ENCODE measurements at places on chromosomes 16 and 17.

DNA sequence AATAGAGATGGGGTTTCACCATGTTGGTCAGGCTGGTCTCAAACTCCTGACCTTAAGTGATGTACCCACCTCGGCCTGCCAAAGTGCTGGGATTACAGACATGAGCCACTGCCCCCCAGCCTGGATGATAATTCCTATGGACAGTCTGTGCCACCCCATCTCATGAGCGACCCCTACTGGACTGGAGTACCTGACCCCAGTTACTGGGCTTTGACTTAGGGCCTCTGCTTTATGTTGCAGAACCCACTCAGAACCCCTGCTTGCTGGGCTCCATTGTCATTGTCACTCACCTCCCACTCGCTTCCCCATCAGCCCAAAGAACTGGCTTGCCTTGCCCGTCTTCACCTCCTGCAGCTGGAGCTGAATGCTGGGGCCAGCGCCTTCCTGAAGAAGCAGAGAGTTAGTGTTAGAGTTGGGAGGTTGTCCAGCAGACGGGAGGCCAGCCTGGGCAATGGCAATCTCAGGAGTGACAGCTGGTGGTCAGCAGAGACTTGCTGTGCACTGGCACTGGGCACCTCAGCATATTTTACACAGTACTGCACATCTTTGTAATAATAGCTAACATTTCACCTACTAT lies 4.0 kb downstream of the TAC4 start:
- no peak for DNase-seq

DNA sequence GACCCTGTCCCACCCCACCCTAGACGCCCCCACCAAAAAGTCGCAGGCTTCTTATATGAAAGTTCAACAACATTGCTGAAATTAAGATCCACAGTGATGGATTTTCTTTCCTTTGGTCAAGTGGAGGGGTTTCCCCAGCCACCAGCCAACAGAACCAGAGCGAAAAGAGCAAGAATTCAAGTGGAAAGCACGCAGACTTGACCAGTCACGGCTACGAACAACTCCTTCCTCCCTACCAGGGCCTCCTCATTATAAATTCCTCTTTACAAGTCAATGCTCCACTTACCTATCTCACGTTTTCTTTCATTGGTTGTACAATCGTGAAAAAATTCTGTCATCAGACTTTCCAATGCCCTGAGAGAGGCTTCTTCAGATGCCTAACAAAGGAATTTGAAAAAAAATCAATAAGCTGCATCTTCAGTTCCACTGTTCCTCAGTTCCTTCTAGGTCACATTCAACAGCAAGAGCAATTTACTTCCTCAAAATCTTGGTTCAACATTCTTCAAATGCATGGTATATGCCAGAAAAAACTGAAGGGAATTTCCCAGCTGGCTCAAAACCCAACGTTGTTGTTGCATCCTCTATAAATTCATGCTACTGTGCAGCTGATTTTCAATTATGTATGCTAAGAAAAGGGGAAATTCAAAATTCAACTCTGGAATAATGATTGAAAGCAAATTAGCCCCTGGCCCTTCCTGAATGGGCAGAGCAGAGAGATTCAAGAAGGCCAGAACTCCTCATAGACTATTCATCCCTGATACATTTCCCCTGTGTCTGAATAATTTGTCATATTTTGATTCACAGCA lies 30.9 kb downstream of the XPO6 start:
- no peak for DNase-seq

DNA sequence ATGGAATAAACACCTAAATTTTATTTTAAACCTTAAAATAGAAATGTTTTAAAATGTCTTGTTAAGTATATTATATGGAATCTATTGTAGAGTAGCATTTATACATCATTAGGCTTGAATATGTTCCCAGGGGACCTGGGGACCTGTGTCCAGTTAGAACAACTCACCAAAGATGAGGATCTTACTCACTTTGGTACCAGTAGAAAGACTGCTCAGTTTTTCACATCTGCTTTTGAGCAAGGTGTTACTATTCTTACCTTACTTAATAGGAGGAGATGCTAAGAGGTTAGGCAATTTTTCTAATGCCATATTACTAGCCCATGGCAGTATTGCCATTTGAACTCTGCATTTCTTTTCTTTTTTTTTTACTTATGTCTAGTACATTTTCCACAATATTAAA lies 14.7 kb downstream of the STXBP4 start:
- no peak for DNase-seq

DNA sequence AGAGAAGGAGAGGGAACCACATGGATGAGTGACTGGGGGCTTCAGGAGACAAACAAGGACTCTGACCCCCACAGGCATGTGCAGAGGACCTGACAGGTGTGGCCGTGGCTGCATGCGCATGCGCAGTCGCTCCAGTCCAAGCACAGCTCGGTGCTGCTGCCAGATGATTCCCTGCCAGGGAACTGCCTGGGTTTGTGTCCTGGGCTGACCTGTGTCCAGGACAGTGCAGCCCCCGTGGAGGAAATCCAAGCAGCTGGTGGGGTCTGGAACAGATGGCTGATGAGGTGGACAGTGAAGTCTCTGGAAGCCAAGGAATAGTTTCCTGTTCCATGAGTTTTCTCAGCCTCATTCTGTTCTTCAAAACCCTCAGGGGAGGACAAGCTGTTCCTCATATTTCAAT lies 27.3 kb downstream of the LASP1 start:
- DNase-seq, result no peak

DNA sequence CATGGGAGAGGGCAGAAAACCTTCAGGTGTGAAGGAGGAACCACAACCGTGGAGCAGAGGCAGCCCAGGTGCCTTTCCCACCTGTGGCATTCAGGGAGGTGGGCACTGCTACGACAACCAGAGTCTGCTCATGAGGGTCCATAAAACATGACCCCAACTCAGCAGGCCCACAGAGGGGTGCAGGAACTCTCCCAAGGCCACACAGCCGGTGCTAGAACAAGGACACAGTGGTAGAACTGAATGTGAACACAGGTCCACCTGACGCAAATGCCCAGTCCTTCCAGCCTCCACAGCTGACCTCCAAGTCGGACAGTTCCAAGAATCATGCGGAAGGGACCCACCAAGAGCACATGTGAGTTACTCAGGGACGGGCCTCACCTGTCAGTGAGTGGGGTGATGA lies 76.4 kb downstream of the DNAH17 start:
- DNase-seq, result no peak
